ENCODE measurements at places on chromosomes 7 and 10.

GRCh38 chr7:143015084-143015483 is 11.8 kb downstream of the OR9A2 start:
- no peak for DNase-seq

DNA sequence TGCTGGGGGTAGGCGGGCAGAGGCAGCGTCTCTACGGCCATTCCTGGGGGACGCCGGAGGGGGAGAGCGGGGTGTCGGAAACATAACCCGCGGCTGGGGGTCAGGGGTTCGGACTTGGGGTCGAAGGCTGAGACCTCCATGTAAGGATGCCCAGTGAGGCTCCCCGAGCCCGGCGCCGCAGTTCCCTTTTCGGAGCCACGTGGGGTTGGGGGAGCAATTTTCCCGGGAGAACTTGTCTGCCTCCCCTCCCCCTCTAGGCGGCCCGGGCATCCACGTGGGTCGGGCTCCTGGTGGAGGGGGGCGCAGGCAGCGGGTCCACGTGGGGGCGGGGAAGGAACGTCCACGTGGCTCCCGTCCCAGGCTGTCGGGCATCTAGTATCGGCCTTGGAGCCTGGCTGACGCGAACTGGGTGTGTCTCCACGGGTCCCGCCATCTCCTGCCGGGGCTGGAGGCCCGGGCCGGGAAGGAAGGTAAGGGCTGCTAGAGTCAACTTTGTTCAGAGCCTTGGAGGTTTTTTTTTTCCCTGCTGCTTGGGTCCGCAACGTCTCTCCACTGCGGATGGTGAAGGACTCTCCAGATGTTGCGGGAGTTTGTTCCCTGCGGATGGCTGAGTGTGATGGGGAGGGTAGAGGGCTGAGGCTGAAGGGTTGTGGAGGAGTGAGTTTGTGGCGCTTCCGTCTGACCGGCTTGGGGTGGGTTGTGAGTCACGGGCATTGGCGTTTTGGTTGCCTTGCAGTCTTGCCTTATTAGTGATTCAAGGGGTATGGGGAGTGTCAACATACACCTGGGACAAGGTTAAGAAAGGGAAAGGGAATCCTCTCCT is 744 bp downstream of the PPRC1 start:
- DNase-seq = peak; percentile 83

GRCh38 chr7:101234636-101235035 is 3.0 kb downstream of the CLDN15 start:
- no peak for DNase-seq

DNA sequence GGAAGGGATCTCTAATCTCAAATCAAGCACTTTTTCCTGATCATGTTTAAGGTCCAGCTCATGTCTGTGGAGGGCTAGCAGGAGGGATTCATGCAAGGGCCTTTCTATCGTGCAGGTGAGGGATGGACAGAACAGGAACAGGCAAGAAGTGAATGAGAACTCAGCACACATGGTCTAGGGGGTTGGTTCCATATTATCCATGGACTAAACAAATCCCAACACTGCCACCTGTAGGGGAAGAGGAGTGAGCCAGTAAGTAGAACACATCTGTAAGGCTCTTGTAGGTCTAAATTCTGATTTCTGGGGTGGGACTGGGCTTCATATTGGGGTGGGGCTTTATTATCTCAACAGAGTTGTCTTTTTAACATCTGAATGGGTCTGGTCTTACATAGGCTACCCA is 138.0 kb upstream of the TARP start:
- no peak for DNase-seq

DNA sequence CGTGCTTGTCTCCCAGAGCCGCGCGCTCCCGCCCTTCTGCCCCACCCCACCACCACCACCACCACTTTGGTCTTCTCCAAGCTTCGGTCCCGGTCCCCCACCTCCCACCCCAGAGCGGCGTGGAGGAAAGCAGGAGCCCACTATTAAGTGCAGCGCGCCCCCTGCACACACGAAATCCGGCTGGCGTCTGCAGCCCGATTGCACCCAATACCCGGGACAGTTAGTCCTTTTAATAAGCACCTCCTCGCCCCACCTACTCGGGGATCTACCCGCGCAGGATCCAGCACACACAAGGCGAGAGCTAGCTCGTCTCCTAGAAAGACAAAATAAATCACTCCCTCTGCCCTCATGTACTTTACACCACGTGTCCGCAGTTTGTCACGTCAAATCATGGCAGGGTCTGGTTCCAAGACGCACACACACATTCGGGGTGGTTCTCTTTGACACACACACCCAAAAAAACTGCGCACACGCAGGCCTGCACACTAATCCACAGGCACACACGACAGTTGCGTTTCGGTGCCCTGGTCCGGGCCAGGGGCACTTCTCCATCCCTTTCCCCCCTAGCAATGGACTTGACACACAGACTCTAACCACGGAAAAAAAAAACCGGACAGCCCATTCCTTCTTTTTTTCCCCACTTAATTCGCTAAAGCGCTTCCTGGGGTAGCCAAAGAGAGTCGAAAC is 1.6 kb downstream of the SFMBT2 start:
- peak; percentile 42 for DNase-seq

DNA sequence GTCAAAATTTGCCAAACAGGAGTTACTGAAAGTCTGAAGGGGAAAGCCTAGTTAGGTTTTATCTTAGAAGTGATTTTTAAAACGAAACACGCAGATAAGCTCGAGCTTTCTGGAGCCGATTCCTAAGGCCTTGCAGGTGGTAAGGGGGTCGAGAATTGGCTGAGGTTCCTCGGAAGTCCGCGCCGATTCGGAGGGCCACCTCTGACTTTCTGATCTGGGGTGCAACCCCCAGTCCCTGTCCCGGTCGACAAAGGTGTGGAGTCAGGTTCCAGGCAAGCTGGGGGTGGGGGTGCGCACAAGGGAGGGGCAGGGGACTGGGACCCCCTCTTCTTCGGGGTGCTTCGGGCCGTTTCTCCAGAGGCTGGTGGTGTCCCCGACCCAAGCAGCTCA is 701 bp upstream of the CUL1 start:
- no peak for DNase-seq

GRCh38 chr10:17410907-17411306 is 43.5 kb downstream of the ST8SIA6 start:
- DNase-seq = no peak

DNA sequence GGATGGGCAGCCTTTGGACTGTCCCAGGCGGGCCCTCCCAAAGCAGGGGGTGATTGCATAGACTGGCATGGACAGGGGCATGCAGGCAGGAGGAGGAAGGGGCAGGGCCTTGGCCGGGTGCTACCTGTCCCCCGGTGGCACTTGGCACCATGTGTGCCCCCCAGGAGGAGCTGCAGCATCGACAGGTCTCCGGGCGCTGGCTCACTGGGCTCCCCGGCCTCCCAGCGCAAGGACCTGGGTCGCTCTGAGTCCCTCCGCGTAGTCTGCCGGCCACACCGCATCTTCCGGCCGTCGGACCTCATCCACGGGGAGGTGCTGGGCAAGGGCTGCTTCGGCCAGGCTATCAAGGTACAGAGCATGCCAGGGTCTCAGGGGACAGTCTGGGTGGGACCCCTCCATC is 23.2 kb downstream of the LIMK1 start:
- no peak for DNase-seq

GRCh38 chr10:97687785-97688781 is 1.0 kb upstream of the AVPI1 start:
- no peak for DNase-seq

DNA sequence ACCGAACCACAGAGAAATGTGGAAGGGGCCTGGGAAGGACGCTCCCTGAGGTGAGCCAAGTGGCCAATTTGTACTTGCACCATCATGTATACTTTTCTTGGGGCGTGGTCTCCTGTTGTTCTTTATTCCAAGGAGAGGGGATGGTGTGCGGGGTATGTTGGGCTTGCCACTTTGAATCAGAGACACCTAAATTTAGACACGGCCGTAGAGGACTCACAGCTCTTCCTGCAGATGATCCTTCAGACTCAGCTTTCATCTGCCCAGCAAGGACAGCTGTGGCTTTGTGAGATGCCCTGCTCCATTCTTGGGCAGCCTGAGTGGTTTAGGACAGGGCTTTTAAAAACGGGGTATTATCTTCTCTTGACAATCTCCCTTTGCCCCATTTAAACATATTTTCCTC is 473.2 kb downstream of the REEP3 start:
- DNase-seq = no peak

DNA sequence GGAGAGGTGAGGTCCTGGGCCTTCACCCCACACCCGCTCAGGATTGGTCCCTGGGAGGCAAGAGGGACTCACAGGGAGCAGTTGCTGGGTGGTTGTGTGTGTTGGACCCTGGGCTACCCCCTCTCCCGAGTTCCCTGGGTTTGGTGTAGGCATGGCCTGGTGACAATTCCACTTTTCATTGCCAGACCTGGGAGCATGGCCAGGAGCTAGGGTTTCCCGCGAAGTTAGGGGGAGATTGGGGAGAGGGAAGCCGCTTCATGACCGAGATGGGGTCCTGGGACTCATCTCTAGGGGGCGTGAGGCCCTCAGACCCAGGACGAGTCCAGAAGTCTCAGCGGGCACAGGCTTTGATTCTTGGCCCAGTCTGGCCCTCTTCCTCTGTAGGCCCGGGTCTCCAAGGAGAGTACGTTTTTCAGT is 606 bp downstream of the PALD1 start:
- no peak for DNase-seq

DNA sequence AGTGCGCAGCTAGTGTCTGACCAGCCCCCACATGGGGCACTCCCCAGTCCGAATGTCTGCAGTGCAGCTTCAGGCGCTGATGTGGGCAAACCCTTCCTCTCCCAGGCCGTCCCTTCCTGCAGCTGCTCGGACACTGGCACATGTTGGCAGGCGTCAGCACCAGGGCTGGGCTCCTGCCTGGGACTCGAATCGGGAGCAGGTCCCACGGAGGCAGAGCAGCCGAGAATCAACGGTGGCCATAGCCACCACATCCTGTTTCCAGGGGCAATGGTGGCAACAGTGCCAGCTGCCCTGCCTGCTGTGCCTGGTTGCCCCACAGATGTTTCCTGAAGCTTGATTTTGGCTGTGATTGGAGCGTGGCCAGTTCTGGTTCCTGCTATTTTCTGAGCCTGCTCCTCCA is 65.8 kb downstream of the MGMT start:
- DNase-seq = no peak

GRCh38 chr10:76411729-76412435 is 980.5 kb downstream of the LRMDA start:
- DNase-seq = no peak

DNA sequence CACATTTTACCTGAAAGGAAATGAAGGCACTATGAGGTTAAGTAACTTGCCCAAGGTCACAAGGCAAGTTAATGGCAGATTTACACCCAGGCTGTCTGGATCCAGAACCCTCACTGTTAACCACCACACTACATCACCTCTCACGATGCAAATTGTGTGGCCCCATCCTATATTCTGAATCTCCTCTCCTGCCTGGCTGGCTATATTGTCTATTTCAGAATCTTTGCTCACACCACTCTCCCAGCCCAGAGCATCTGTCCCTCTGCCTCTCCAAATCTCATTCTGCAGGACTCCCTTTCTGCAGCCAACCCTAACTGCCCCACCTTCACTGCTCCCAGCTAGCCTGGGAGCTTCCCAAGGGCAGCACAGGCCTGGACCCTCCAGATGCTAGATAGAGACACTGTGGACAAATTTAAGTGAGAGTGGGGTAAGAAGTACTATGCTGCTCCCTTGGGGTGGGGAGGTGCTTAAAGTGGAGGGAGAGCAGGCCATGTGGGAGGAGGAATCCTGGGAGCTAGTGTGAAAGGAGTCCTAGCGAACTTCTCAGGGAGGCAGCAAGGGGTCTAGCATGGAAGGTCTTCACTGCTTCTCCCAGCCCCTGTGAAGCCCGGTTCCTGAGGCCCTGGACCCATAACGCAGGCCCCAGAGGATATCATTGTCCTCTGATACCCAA is 786 bp downstream of the CUEDC2 start:
- DNase-seq = no peak

DNA sequence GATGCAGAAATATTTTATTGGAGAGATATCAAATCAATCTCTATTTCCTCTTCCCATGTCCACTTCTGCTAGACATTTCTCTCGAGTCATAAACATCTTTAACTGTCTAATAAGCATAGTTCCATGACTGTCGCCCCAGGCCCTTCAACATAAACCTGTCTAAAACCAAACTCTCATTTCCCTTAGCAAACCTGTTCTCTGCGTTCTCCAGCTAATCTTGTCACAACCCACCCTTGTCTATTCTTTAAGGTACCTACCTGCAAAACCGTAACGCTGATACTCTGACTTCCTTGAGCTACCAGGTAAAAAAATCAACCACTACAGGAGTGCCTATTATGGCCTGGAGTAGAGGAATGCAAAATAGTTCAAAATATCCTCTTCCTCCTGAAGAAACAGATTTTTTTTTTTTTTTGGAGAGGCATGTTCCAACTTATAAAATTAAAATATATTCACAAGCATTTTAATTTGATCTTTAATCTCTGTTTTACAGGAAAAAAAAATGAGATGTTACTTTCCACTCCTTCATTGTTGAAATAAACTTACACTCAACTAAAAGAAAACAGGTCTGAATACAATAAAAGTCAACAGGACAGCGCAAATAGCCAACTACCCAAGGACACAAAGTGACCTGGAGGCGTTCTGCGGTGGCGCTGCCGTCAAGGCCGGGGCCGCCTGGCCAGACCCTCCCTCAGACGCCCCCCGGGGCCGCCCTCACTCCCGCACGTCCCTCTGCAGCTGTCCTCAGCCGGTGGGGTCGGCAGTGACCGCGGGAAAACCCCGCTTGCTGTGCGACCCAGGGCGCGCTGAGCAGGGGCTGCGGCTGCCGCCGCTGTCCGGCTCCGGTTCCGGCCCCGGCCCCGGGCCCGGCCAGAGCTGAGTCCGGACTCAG is 765 bp downstream of the SLC25A40 start:
- peak; percentile 31 for DNase-seq
